ENCODE measurements at places on chromosomes 1 and 21.
A peak's percentile ranks its signal among the peaks of the same experiment; 100 is the strongest.

DNA sequence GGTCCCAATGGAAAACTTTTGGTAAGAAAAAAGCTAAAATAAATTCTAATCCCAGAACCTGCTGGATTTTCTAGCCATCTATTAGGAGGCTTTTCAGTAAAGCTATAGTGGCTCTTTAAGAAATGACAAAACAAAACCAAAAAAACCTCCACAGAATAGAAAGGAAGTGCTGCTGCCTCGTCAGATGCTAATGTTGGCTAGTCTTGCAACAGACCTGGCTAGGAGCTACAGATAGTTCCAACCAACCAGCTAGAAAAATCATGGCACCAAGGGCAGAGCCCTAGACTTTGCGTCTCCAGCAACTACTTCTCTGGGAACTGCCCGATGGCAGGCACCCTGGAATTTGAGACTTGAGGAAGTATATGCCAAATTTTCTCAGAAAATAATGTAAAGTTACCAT, 7.6 kb downstream of the CD101 start:
- no peak for DNase-seq

- DNase-seq, result no peak
Observed at GRCh38 chr21:26280775-26281174, 110.2 kb upstream of the APP start.

GRCh38 chr1:17397910-17398695, 26.1 kb downstream of the PADI6 start:
- DNase-seq, result no peak

- no peak for DNase-seq
Observed at GRCh38 chr21:45887788-45888187, 93.8 kb upstream of the COL6A1 start.

DNA sequence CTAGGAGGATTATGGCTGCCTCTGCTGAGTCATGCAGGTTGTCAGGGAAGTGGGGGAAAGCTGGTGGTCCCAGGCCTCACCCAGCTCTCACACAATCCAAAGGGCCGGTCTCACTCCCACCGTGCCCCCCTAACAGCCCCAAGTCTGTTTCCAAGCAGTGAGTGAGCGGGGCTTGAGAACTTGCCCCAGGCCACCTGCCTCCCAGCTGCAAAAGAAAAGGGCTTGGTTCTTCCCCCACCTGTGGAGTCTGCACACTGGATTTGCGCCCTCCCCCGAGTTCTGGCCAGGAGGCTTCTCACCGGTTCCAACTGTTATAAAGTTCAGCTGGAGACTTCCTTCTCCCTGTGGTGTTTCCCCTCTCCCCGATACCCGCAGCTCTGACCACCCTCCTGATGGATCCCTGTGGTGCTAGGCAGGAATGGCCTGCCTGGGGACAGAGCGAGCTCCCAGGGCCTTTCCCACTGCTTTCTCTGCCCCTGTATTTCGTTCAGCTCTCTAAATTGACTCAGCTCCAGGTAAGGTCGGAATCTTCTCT, 222.3 kb downstream of the BARHL2 start:
- DNase-seq, result no peak

DNA sequence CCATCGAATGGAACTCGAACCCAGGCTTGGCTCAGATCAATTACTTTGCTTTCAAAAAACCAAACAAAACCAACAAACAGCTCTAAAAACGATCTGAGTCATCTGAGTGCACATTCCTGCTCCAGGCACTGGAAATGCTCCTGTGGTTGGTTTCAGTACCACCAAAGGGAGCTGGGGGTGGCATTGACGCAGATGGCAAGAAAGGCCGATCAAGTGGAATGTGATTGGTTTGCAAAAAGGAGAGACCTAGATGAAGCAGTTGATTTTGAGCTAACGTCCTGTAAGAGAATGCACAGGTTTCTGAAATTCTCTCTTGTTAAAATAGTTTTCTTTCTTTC, 39.5 kb downstream of the PIK3CD start:
- no peak for DNase-seq

DNA sequence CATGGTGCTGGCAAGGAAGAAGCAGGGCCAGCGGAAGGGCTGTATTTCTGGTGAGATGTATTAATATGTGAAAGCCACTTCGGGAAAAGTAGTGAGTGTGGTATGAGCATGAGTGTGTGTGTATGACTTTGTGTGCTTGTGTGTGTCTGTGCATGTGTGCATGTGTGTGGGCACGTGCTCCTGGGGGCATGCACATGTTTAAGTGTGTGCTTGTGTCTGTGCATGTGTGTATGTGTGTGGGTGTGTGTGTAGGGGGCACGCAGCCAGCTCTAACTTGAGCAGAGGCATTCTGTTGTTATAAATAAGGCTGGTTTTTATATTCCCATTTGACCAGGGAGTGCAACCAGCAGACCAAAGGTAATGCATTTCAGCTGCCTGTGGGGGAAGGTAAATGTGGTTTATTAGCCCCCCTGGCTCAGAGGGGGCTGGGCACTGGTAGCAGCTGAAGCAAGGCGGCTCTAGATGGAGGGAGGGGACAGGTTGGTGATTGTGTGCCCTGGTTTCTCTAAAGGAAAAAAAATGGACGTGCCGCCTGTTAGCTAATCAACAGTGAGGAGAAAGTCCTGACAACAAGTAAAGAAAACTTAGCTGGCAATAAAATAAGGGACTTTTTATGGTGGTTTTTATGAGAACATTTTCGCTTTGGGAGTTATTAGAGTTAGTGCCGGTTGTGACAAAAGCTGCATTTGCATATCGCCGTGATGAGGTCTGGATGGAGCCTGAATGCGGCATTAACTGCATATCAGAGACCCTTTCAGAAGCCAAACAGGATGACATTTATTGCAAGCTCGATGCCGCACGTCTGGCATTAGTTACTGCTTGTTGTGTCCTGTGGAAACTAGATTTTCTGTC, 180.1 kb downstream of the CAMTA1 start:
- DNase-seq, result no peak

- DNase-seq, result no peak
Observed at GRCh38 chr1:92483610-92484471, 2.9 kb downstream of the GFI1 start.

GRCh38 chr1:200410566-200410878, 686 bp upstream of the ZNF281 start:
- DNase-seq, result peak; percentile 5

- no peak for DNase-seq
Observed at GRCh38 chr21:27741736-27742135, 774.8 kb upstream of the ADAMTS5 start.

GRCh38 chr1:163055005-163055404, 14.2 kb upstream of the RGS4 start:
- no peak for DNase-seq

DNA sequence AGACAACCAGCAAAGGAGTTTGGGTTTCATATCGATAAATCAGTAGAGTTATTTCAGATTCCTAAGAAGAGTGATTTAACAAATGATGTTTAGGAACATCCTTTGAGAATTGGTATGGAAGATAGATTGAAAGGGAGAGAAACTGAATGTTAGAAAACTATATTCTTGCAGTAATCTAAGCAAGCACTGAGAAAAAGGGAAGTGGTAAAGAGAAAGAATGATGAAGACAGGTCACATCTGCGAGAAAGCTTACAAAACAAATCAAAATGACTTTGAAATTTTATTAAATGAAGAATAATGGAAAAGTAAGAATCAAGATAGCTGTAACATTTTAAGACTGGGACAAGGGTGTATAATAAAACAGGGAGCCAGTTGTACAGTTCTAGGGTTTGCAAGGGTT, 177.0 kb downstream of the HS2ST1 start:
- DNase-seq, result no peak

GRCh38 chr1:163703794-163704193, 382.0 kb downstream of the NUF2 start:
- DNase-seq, result no peak

DNA sequence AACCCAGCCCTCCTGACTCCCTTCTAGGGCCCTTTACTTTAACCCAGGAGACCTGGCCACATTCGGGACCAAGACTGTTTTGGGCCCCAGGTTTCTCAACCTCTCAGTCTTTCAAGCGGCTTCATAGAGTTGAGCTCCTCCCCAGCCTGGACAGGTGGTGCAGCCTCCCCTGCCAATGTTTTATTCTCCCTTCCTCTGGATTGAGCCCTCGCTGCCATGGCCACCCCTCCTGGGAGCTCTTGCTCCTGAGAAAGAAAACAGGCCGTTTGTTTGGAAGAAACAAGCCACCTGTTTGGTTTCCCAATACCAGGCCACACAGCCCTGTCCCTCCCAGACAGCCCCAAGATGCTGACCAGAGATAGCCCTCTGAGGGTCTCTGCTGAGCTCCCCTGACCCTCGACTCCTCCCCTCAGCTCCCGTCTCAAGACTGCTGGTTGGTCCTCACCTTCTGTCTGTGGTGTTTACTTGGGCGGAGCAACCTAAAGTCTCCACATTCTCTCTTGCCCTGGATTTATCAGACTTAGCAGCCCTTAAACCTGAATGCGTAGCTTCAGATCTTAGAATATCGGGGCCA, 3.3 kb downstream of the TMEM51 start:
- DNase-seq, result no peak

DNA sequence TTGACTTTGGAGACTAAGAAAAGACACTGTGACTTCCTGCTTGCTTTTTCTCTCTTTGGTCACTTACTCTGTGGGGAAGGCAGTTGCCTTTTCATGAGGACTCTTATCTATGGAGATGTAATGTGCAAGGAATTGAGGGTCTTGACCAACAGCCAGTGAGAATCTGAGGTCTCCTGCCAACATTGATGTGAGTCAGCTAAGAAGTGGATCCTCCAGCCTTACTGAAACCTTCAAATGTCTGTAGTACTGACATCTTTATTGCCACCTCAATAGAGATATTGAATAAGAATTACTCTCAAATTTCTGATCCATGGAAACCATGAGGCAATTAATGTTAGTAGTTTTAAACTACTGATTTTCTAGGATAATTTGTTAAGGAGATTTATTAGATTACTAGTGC, 598.4 kb downstream of the ADGRL2 start:
- no peak for DNase-seq

DNA sequence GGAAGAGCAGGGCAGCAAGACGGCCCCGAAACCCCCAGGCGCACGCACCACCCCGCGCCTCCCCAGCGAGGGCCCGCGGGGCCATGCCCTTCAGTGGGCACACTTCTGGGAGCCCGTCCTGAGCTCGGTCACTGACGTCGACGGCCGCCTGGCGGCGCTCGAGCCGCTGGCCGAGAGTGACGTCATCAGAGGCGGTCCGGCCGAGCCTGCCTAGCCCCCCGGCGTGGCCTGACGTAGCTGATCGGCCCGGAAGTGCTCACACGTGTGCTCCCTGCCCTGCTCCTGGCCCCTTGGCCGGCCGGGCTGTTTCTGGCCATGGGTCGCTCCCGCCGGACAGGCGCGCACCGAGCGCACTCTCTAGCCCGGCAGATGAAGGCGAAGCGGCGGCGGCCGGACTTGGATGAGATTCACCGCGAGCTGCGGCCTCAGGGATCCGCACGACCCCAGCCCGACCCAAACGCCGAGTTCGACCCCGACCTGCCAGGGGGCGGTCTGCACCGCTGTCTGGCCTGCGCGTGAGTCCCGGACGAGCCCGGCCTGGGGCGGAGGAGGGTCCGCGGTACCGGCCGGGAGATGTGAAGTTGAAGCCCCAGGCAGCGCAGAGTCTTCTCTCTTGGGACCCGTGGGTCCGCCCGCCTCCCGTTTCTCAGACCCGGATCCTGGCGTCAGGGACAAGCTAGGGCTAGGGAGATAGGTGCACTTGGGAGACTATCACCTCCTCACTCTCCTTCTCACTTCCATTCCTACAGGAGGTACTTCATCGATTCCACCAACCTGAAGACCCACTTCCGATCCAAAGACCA, at the start of gene ZNF593:
Gene ZNF593 (plus strand): TSS at position 240 of the 803 bp plus-strand sequence. CDS start 76 bp downstream, at position 316.
- peak; percentile 95 for DNase-seq

- DNase-seq, result no peak
Observed at GRCh38 chr1:67051196-67051595, 2.8 kb downstream of the SLC35D1 start.

DNA sequence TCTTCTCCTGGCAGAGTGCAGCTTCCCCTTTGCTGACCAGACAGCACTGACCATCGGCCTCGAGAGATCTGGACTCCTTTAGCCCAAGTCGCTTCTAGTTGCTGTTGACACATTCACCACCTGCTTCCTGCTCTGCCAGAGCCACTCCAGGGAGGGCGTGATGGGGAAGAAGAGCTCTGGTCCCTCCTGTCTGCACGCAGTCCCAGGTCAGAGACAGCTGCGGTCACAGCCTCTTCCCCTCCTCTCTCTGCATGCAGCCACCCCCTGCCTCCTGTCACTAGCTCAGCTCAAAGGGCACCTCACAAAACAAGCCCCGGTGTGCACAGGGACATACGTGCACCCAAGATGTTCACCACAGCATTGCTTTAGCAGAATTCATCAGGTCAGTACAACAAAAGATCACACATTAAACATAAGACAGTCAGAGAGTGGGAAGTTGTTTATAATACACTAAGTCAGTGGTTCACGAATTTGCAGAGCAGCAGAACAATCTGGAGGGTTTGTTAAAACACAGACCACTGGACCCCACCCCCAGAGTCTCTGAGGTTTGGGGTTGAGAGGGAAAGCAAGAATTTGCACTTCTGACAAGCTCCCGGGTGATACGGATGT, 132.9 kb downstream of the SYF2 start:
- no peak for DNase-seq

DNA sequence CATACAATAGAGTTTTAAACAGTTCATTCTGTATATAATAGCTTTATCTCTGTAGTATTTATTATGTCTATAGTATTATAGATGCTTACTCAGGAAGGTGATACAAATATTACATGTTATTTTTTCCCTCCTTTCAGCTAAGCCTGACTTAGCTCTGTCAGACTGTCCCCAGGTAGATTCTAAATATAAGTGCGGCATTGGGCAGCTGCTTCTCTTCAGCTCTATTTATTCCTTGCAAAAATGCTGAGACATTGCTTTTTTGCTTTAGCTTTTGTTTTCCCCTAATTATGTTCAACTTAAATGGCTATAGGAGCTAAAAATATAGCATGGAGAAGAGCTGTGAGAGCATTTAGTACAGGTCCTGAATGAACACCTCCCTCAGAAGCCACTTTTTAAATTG, 203.2 kb upstream of the BEND5 start:
- no peak for DNase-seq

DNA sequence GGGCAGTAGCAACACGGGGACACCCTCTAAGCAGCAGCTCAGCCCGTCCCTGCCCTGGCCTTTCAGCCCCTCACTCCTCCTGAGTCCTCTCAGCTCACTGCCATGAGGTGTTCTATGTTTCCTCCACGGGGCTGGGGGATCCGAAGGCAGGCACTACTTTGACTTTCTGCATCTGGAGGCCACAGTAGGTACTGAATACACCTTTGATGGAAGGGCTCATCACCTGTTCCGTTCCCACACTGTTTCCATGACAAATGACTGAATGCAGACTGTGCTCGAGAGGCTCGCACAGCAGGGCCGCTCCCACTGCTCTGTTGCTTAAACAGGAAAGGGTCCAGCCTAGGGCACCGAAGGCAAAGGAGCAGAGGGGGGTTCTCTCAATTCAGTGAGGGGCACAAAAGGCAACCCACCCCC, 77.6 kb upstream of the DNAH14 start:
- DNase-seq, result no peak

GRCh38 chr1:54215523-54215922, 15.6 kb downstream of the MRPL37 start:
- no peak for DNase-seq

- DNase-seq, result no peak
Observed at GRCh38 chr1:35223084-35223630, 30.2 kb upstream of the SFPQ start.

DNA sequence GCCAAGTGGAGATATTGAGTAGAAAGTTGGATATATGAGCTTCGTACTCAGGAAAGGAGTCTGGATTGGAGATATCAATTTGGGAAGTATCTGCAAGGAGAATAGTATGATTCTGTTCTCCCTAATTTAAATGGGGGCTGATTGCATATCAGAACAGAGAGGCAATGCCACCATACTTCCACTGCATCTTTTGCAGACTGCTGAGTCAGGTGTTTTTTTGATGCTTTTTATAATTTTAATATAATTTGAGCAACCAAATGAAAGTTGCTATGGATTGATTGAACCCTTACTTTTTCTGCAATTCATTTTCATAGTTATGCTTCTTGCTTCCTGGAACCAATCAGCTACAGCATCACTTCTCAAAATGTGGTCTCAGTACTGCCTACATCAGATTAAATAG, 590.3 kb downstream of the USP25 start:
- no peak for DNase-seq

All from endothelial cell (in vitro differentiated cells).